Thoracic aorta (tissue), 2 donors: ENCODE measurements at places on chromosomes 16 and 17.

DNA sequence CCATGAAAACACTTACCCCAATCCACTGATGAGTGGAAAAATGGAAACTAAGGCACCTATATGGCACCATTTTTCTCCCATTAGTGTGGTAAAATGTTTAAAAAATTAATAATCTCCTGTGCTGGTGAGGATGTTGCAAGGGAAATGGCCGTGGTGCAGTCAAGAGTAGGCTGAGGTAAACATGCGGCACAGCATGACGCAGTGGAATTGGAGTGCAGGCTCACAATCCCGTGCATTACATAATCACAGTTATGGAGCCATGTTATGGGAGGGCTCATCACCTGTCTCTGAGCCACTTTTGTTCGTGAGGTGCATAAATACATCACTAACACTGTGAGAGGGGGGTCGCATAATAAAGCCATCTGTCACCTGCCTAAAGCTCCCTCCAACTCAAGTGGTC, 164.4 kb upstream of the XYLT1 start:
- H3K27me3 ChIP-seq: no peaks in the 10 kb centered on the region
- DNase-seq: no peak
- H3K4me1 ChIP-seq: no peaks in the 10 kb centered on the region
- H3K36me3 ChIP-seq: no peaks in the 10 kb centered on the region
- no peak overlapping the region for H3K27ac ChIP-seq

DNA sequence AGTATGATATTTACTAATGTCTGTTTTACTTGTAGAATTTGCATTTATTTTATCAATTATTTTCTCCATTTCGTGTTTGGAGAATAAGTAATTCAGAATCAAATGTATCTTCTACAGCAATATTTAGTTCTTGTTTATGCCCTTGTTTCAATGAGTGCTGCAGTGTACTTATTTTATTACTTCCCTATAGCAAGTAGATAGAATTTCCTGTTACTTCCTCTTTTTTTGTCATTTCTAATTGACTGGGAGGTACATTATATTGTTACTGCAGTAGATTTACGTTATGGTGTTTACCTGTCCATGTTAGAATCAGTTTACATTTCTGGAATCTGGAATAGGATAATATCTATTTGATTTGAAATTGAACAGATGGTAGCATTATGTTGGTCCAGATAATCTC, 71.2 kb downstream of the OMG start:
- DNase-seq: no peak
- no peaks in the 10 kb centered on the region for H3K27me3 ChIP-seq
- no peak overlapping the region for H3K4me3 ChIP-seq
- no peaks in the 10 kb centered on the region for H3K4me1 ChIP-seq
- H3K27ac ChIP-seq: no peak overlapping the region

DNA sequence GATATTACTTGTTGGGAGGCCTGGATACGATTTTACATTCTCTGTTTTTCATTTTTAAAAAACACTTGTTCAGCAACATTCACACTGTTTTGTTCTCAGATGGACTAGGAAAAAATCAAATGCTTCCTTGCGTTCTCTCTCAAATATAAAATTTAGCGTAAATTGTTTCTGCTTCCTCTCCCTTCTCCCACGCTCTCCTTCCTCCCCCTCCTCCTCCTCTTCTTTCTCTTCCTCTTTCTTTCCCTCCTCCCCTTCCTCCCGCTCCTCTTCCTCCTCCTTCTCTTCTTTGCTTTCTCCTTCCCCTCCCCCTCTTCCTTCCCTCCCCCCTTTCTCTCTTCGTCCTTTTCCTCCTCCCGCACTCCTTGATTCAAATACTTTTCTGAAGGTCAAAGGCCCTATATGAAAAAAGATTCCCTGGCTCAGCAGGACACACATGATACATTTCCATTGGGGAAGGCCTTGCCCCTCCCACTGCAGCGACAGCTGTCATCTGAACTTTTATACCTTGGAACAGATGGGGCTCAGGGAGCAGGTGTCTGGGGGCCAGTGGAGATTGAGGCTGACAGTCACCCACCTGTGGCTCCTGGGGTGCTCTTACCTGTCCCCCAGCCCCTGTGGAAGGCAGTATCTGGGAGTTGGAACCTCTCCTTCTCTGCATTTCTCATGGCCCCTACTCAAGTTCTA, 99.4 kb upstream of the SDK2 start:
- DNase-seq: no peak
- no peaks in the 10 kb centered on the region for H3K27me3 ChIP-seq
- H3K4me1 ChIP-seq: no peaks in the 10 kb centered on the region
- H3K27ac ChIP-seq: no peak overlapping the region
- H3K36me3 ChIP-seq: no peaks in the 10 kb centered on the region

DNA sequence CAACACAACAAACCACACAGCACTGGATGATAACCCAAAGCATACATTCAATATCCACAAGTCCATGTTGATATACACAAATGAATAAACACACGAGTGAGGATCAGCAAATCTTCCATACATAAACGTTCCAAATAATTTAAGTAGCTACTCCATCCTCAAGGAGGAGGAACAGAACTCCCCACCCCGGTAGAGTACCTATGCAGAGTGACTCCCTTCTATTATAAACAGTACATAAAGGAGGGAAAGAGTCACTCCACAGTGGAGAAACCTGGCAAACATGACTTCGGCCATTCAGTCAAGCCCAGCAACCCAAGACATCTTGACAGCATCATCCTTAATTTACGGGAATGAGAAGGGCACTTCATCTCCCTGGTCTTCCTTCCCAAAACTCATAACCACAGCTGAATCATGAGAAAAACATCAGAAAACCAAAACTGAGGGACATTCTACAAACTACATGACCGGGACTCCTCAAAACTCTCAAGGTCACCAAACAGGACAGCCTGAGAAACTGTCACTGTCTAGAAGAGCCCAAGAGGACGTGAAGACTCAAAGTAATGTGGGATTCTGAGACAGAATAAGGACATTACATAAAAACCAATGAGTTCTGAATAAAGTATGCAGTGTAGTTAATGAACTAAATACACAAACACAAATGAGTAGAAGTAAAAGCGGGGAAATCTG, 5.6 kb downstream of the USP22 start:
- no peak overlapping the region for H3K27ac ChIP-seq
- H3K4me3 ChIP-seq: peak overlapping the region; percentile 12
- H3K4me1 ChIP-seq: peaks cover 87% of the 10 kb centered on the region
- no peaks in the 10 kb centered on the region for H3K27me3 ChIP-seq
- no peaks in the 10 kb centered on the region for H3K36me3 ChIP-seq

DNA sequence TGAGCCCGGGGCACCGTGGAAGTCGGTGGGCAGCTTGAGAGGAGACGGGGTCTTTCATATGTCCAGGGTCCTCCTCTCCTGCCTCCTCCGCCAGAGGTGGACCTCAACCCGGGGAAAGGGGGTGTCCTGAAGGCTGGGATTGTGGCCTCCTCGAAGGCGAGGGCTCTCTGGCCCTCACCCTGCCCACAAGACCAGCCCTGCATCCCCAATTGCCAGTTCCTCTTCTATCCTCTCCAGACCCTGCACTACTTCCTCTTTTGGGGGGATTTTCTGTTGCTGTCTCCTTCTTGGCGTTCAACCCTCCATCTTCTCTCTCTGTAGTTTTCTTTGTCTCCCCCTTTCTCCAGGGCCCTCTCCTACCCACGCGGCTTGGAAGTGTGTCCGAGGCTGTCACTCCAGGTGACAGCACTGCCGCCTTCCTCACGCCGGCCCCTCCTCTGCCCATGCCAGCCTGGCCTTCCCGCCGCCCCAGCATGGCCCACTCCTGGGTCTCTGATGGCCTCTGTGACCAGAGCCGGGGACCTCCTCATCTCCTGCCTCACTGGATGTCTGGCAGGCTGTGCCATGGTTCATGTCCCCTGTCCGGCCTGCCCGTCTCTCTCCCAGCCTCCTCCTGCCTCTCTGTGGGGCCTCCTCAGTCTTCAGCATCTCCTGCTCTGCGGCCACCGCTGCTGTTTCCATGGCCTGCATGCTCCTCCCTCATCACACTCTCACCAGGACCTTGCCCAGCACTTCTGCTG, 2.4 kb upstream of the ITGAX start:
- H3K27ac ChIP-seq: peak overlapping the region; percentile 41
- no peak overlapping the region for H3K4me3 ChIP-seq
- DNase-seq: no peak
- H3K4me1 ChIP-seq: no peaks in the 10 kb centered on the region
- no peaks in the 10 kb centered on the region for H3K27me3 ChIP-seq
- no peaks in the 10 kb centered on the region for H3K36me3 ChIP-seq

- no peak overlapping the region for H3K4me3 ChIP-seq
- no peak overlapping the region for H3K27ac ChIP-seq
- no peaks in the 10 kb centered on the region for H3K4me1 ChIP-seq
- DNase-seq: no peak
- H3K36me3 ChIP-seq: no peaks in the 10 kb centered on the region
- H3K27me3 ChIP-seq: no peaks in the 10 kb centered on the region
Measured at GRCh38 chr17:35214192-35214591, 20.0 kb upstream of the SLC35G3 start.

GRCh38 chr16:87826798-87827587, 42.3 kb downstream of the SLC7A5 start:
- no peak for DNase-seq
- no peak overlapping the region for H3K4me3 ChIP-seq
- no peak overlapping the region for H3K27ac ChIP-seq
- no peaks in the 10 kb centered on the region for H3K36me3 ChIP-seq

GRCh38 chr17:73594598-73594997, 49.6 kb downstream of the SDK2 start:
- H3K4me1 ChIP-seq: no peaks in the 10 kb centered on the region
- no peaks in the 10 kb centered on the region for H3K27me3 ChIP-seq
- no peak overlapping the region for H3K4me3 ChIP-seq
- no peaks in the 10 kb centered on the region for H3K36me3 ChIP-seq

DNA sequence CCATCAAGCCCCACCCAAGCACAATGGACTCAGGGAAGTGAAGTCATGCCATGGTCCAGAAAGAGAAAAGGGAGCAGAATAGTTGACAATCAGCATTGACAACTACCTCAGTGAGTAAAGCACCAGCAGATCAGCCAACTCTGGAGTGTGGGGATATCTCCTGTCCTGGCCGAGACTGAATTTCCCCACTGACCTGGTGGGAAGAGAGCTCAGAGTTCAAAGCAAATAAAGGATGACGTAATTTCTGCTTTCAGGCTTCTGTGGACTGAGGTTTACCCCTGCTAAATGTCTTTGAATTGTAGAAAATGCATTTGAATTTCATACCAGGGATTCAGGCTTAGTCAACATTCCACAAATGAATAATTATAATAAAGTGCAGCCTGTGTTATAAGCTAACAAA, 152.9 kb downstream of the CBLN1 start:
- no peaks in the 10 kb centered on the region for H3K27me3 ChIP-seq
- no peak overlapping the region for H3K4me3 ChIP-seq
- H3K36me3 ChIP-seq: no peaks in the 10 kb centered on the region
- no peaks in the 10 kb centered on the region for H3K4me1 ChIP-seq
- H3K27ac ChIP-seq: no peak overlapping the region

- H3K27ac ChIP-seq: no peak overlapping the region
- no peaks in the 10 kb centered on the region for H3K27me3 ChIP-seq
- DNase-seq: no peak
- H3K4me1 ChIP-seq: no peaks in the 10 kb centered on the region
- H3K4me3 ChIP-seq: no peak overlapping the region
- H3K36me3 ChIP-seq: no peaks in the 10 kb centered on the region
Measured at GRCh38 chr17:33924104-33924503, 331.0 kb upstream of the CCL2 start.

GRCh38 chr17:2111691-2112090, 56.8 kb downstream of the HIC1 start:
- H3K36me3 ChIP-seq: no peaks in the 10 kb centered on the region
- no peak overlapping the region for H3K4me3 ChIP-seq
- H3K27ac ChIP-seq: no peak overlapping the region
- H3K27me3 ChIP-seq: no peaks in the 10 kb centered on the region

- peaks cover 34% of the 10 kb centered on the region for H3K36me3 ChIP-seq
- H3K27ac ChIP-seq: no peak overlapping the region
- no peak overlapping the region for H3K4me3 ChIP-seq
- H3K4me1 ChIP-seq: no peaks in the 10 kb centered on the region
- H3K27me3 ChIP-seq: no peaks in the 10 kb centered on the region
- no peak for DNase-seq
Measured at GRCh38 chr17:40025991-40026815, 11.0 kb downstream of the CSF3 start.

- DNase-seq: no peak
- H3K36me3 ChIP-seq: no peaks in the 10 kb centered on the region
- H3K27ac ChIP-seq: peak overlapping the region; percentile 76
- H3K27me3 ChIP-seq: no peaks in the 10 kb centered on the region
- peaks cover 3% of the 10 kb centered on the region for H3K4me1 ChIP-seq
Measured at GRCh38 chr16:77993111-77993985, 29.0 kb upstream of the CLEC3A start.

- no peaks in the 10 kb centered on the region for H3K36me3 ChIP-seq
- no peak for DNase-seq
- H3K27me3 ChIP-seq: no peaks in the 10 kb centered on the region
Measured at GRCh38 chr16:56311208-56312027, 113.9 kb downstream of the AMFR start.

DNA sequence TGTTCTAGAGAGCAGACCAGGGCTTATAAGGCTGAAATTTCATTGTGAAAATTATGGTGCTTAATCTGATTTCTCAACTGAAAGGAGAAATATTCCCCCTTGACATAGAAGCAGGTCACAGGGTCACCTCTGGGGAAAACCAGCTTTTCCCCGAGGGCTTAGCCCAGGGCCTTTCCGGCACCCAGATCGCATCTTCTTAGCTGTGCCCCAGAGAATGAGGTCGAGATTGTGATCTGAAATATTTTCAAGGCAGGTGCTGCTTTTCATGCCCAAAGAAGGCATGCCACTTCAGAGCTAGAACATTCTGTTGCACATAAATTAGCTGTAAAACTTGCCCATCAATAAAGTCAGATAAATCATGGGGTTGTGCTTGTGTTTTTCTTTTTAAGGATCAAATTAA, 25.4 kb upstream of the ARHGAP17 start:
- H3K4me1 ChIP-seq: no peaks in the 10 kb centered on the region
- no peak for DNase-seq
- no peaks in the 10 kb centered on the region for H3K27me3 ChIP-seq
- no peaks in the 10 kb centered on the region for H3K36me3 ChIP-seq
- no peak overlapping the region for H3K4me3 ChIP-seq

DNA sequence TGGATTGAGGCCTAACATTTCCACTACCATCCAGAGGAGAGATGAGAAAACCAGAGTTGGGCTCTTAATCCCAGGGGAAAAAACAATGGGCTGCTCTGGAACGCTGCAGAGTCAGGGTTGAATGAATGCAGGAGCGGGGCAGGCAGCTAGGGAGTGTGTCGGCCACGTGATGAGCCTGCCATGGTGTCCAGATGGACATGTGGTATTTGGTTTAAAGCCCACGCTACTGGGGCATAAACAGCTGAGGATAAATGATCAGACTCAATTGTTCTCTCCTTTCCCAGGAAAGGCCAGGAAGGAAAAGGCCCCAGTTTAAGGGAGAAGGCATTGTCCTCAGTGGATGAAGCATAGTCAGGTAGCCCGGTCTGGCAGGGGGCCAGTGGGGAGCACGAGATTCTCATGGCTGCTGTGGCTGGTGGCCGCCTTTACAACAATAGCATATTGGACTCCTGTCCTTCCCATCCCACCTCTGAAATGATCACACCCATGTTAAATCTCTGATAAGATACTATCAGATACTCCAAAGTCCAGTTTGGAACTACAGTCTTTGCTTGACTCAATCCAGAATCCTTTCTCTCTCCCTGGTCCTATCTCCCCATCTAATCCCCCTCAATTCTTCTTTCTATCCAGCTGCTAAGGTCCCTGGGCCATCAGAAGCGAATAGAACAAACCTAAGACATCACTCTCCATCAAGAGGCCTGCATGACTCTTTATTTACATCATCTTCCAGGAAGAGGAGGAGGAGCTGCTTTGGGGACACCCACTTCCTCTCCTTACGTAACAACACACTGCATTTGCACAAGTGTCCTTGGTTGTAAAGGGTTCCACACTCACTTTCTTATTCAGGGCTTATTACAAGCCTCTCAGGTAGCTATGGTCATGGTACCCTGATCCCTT, 20.4 kb downstream of the CA4 start:
- H3K4me3 ChIP-seq: no peak overlapping the region
- no peak for DNase-seq
- no peak overlapping the region for H3K27ac ChIP-seq
- H3K27me3 ChIP-seq: no peaks in the 10 kb centered on the region
- no peaks in the 10 kb centered on the region for H3K36me3 ChIP-seq
- H3K4me1 ChIP-seq: no peaks in the 10 kb centered on the region
